NCI-H1092 treated with DMSO at 0.1 percent for 48 hours (cell line): ENCODE measurements at places on chromosomes 3 and 15.

DNA sequence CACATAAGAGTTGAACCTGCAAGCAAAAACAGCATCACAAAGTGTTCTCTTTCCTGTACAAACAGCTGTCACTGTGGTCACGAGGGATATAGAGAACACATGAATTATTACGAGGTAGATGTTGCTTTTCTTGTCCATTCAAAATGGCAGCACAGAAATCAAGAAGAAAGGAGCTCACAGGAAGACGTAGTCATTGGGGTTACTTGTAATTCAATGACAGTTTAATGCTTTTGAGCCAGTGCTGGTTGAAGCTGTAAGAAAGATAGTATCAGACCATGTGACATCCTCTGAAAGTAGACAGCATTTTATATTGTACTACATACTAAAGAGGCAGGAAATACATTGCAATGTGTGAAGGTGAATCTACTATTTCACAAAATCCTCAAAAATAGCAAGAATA is 140.4 kb downstream of the ABI3BP start:
- no peak for DNase-seq

- DNase-seq, result peak; percentile 43
Observed at GRCh38 chr3:128698211-128699047, 27.6 kb upstream of the RAB7A start.

DNA sequence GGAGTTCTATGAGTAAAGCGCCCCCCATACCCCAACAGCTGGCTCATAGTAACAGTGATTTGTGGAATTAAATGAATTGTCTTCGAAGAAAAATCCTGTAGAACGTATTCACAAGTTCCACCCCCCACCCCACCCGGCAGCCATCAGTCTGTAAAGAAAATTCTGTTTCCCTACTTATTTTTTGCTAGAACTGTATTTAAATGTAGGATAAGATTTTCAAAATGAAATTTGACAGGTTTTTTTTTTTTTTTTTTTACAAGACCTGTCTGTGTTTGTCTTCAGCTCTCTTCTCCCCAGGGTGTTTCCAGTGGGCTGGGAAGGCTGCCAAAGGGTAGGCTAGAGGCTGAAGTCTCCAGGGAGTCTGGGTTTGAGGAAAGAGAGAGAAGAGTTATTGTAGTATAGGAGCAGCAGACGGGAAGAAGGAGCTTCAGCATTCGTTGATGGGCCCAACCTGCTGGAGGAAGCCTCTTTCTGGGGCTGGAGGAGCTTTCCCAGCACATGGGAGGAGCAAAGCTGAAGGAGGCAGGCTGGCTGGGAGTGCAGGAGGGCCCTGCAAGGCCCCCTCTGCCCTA is 130.6 kb upstream of the SEMA6D start:
- DNase-seq, result peak; percentile 85

- DNase-seq, result no peak
Observed at GRCh38 chr3:123447749-123448517, 957 bp downstream of the ADCY5 start.

DNA sequence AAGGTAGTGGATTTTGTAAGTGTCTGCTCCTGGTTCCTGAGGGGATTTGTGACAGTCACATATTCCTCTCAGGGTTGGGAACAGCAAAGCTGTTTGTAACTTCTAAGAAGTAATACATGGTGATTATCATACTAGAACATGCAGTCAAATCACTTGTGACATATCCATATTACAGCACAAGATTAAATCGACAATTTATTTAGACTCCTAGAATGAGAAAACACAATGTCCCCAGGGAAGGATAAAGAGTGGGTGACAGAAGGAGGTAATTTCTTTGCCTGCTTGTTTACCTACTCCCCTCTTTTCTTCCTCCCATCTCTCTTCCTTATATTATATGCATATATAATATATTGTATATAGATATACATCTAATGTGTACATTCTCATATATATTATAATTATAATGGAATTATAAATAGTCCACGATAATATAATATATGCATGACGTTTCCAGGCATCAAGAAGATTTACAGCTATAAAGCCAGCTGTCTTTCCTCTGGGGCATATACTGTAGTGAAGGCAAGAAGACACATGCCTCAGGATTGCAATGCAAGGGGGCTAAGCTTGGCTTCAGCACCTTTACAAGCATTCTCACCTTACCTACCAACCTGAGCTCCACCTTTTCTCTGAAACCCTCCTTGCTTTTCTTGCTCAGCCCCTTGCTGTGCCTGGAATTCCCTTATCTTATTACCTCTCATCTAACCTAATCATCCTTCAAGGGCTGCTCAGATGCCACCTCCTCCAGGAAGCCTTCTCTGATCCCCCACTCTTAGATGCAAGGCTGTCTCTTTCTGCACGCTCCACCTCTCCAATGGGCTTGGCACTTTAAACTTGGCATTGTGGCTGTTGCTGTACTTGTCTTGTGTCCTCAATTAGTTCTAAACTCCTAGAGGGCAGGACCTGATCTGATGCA is 73.1 kb upstream of the PIAS1 start:
- no peak for DNase-seq

DNA sequence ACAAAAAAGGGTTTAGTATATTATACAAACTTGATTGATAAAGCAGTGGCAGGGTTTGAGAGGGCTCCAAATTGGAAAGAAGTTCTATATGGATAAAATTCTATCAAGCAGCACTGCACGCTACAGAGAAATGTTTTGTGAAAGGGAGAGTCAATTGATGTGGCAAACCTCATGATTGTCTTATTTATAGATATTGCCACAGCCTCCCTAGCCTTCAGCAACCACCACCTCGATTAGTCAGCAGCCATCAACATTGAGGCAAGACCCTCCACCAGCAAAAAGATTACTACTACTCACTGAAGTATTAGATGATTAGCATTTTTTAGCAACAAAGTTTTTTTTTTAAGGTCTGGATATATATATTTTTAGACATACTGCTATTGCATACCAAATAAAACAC is 296.7 kb downstream of the CHST2 start:
- DNase-seq, result no peak

GRCh38 chr3:48765376-48765775 is 48.4 kb upstream of the IP6K2 start:
- DNase-seq, result peak; percentile 0

GRCh38 chr3:53226142-53226840 is 29.5 kb downstream of the TKT start:
- DNase-seq, result no peak

DNA sequence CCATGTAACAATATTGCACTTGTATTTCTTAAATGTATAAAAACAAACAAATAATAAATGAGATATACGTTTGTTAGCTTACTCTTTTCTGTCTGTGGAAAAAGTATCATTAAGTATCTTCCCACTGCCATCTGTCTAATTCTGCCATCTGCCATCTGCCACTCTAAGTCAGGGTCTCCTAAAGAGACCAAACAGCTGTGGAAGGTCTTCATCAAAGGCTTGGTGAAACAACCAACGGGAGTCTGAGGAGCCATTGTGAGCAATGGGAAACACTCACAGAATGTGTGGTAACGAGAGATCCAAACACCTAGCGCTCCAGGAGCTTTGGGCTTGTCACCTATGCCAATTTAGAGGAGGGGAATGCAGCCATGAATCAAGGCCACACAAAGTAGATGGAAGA is 28.7 kb upstream of the PFN2 start:
- DNase-seq, result no peak

- no peak for DNase-seq
Observed at GRCh38 chr15:94070356-94071295, 160.7 kb upstream of the MCTP2 start.

GRCh38 chr3:117735481-117736101 is 1026.0 kb downstream of the TUSC7 start:
- no peak for DNase-seq

DNA sequence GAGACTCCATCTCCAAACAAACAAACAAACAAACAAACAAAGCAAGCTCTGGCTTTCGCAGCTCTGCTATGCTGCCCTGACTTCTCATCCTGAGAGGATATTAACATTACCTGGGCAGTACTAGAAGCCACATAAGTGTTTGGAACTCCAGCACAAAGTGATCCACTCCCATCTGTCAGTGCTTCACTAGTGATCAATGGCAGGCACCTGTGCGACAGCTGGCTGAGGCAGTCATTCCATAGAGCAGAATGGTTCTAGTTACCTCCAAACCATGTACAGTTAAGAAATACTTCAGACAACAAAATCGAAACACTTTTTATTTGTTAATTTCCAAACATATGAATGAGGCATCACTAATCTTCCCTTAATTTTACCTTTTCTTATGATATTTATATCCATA is 2.8 kb upstream of the MB21D2 start:
- DNase-seq, result no peak

DNA sequence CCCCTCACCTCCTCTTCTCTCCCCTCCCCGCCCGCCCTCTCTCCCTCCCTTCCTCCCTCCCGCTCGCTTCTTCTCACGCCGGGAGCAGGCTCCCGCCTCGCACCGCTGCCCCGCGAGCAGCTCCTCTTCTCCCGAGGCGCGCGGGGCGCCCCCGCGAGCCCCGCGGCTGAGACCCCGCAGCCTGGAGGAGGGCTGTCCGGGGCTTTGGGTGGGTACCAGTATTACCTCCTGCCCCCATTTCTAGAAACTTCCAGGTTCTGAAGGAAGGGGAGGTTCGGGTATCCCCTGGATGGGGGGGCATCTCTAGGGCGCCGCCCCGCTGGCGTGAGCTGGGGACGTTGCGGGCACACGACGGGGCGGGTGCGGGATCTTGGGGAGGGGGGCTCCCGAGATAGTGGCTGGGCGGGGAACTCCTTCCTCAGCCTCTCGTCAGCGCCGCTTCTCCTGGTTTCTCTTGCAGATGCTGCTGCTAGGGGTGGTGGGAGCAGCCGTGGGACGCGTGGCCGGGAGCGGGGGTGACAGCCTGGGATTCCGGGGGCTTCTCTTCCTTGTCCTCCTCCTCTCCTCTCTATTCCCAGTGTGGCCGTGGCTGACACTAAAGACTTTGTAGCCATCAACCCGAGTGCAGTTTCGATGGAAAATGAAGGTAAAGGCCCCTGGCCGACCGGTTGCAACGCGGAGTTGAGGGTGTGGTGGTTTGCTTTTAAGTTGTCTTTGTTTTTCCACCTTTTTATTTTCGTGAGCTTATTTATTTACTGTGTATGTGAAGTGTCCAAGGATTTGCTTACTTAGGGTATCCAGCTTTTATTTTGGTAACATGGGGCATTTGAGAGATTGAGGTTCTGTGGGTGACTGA is 474 bp downstream of the ATP2C1 start:
- DNase-seq, result peak; percentile 58

DNA sequence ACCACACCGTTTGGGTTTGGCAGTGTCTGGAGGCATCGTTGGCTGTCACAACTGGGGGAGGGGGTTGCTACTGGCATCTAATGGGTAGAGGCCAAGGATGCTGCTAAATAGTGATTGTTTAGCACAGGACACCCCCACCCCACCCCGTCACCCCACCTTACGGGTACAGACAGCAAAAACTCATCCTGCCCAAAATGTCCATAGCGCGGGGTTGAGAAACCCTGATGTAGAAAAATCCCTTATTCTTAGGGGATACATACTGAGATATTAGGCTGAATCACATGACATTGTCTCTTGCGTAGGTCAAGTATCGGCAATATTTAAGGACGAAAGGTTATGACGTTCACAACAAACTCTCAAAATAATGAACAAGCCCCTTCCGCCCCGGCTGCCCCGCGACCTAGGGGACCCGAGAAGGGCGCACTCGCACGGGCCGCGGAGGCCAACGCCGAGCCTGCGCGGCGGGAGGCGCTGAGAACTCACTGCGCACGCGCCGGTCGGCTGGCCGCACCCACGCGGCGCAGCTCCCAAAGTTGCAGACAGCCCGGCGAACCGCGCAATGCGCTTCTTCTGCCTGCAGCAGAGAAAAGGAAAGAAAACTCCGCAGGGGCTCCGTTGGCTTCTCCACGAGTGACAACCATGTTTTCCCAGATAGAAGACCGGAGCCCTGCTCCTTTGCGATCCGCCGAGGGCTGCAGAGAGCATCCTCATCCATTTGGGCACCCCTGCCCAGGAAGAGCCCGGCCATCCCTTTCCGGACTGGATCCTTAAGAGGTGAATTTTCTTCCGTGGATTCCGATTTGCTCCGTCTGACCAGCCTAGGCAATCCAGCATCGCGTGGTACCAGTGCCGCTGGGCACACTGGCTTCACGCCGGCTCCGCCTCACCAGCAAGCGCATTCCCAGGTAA is 136.8 kb upstream of the CCDC54 start:
- peak; percentile 14 for DNase-seq

- DNase-seq, result no peak
Observed at GRCh38 chr15:58179206-58179605, 41.0 kb downstream of the AQP9 start.

- no peak for DNase-seq
Observed at GRCh38 chr3:53940623-53941022, 49.0 kb upstream of the SELENOK start.

DNA sequence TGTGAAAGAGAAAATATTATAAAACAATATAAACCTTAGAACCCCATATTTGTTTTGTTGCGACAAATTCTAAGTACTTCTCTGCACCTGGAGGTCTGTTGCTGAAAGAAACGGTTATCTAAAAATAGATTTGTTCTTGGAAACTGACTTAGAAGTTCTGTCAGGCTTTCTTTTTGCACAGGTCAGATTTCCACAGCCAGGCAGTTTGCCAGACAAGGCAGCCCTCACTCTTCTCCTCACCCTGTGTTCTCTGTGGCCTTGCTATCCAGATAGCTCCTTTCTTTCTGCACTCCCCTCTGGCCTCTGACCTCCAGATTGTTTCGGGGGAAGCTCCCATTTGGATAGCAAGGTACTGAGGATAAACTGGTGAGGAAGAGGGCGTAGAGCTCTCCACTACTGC is 413.3 kb upstream of the ONECUT1 start:
- DNase-seq, result no peak

DNA sequence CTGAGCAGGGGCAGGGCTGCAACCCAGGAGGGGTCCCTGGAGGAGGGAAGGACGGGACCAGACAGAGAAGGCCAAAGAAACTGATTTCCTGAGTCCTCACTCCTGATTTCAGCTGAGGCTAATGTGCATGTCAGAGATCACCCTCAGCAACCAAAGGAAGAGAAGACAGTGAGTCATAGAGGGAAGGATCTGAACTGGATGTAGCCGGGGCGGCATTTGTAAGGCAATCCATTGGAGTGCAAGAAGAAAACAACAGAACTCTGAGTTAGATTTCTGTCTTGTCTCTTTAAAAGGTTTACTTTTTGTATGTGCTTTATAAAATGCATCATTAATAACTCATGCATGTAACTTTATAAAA is 105.3 kb upstream of the AGBL1 start:
- no peak for DNase-seq

- DNase-seq, result no peak
Observed at GRCh38 chr3:112974178-112974517, 755 bp downstream of the CD200R1 start.

GRCh38 chr3:59872128-59872527 is 822.3 kb upstream of the CFAP20DC start:
- DNase-seq, result no peak

- DNase-seq, result no peak
Observed at GRCh38 chr15:83830381-83830780, 176.5 kb downstream of the ADAMTSL3 start.
